Coronary artery (tissue), 2 donors: ENCODE measurements at places on chromosomes 7 and 10.

GRCh38 chr7:31084226-31084625, 32.1 kb downstream of the ADCYAP1R1 start:
- no peak for DNase-seq

DNA sequence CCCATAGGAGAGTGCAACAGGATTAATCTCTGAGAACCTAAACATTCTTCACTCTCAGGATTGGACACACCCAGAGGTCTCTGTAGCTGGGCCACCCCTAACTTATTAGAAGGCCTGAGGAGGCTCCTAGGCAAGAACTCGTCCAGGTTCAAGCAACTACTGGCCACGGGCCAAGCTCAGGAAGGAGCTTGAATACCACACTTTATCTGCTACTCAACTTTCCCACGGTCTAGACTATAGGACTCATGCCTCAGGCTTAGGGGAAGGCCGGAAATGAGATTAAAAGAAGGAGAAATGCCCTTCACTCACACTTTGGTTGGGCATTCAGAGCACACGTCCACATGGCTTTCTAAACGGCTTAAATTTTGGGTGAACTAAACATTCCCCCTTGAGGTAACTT, 142.8 kb upstream of the PHYHIPL start:
- no peak for DNase-seq

DNA sequence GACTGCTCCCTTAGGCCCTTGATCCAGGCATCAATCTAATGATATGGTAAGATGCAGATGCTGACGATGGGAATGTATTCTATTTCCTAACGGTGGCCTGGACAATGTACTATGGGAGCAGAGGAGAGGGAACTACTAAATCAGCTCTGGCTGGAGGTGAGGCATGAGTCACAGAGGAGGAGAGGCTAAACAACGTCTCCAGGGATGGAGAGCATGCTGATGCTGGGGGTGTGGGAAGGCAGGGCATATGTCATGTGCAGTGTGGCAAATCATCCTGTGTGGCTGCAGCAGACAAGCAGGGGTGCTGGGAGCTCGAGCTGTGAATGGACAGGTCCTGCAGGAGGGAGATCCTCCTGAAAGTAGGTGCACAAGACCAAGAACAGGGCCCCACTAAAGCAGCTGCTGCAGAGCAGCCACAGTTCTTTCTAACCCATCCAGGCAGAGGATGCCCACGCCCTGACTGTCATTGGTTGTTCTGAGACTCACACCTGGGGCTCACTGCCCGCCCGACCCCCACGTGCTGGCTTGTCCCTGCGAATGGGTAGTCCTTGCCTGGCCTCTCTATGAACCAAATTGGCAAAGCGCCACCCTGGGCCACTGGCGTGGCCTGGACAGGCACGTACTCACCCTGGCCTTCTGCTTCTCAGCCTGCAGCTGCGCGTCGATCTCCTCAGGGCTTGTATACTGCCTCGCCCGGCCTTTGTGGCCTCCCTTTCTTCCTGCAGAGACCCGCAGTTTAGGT, 4.0 kb downstream of the PDAP1 start:
- DNase-seq: no peak

DNA sequence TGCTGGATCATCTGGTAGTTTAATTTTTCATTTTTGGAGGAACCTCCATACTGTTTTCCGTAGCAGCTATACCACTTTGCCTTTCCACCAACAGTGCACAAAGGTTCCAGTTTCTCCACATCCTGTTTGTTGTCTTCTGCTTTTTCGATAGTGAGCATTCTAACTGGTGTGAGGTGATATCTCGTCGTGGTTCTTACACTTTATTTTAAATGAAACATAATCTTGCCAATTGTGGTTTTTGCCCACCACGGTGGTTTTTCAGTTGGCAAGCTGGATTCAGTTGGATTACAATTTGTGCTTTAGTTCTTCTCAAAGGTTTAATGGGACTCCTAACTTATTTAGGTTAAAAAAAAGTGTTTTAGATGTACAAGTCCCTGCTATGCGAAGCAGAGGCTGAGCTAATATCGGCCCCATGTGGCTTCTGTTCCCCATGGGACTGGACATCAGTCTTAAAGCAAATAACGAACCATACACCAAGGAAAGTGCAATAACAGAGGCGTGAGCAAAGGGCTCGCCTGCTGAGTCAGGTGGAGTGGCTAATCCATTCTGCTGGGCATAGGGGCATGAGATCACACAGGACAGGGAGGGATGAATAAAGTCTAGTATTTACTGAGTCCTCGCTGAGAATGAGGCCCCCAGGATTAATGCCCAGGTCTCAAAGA, 153.6 kb downstream of the AOAH start:
- DNase-seq: no peak

DNA sequence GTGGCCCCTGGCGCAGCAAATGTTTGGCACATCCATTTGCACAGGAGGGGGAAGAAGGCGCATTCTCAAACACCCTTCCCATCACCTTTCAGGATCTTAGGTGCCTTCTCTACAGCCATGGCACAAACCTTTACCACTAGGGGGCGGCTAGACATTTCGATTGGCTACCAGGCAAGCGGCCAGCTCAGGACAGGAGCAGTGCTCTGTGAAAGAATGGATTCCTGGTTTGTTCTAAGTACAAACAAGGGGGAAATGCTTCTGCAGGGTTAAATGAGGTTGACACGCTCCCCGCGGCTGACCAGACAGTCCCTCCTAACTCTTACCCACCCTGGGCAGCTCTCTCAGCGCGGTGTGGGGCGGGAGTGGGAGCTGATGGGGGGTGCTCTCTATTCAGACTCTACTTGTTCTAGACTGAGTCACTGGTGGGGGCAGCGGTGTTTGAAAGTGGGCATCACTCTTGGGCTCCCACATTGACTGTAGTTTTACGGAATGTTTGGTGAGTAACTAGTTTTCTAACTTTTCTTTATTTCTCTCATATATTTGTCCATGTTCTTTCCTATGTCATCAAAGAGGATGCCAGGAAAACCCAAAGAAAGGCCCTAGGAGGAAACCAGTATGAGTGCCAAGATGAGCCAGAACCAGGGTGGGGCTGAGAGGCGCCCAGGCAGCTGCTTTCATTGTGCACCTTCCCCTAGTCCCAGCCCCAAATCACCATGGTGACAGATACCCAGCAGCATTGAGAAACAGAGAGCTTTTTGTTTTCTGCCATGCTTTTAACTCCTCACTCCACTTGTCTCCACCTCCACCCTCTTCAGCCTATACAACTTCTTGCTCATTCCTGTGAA, 61.4 kb upstream of the GPR158 start:
- no peak for DNase-seq

- DNase-seq: no peak
These were observed 9.9 kb downstream of the ST7 start for GRCh38 chr7:116963234-116963633.

GRCh38 chr7:142638581-142638980, 110.7 kb upstream of the PRSS1 start:
- DNase-seq: no peak

GRCh38 chr10:49090696-49091380, 24.5 kb downstream of the VSTM4 start:
- peak; percentile 46 for DNase-seq

GRCh38 chr7:143085109-143085508, 33.0 kb downstream of the OR6V1 start:
- no peak for DNase-seq

DNA sequence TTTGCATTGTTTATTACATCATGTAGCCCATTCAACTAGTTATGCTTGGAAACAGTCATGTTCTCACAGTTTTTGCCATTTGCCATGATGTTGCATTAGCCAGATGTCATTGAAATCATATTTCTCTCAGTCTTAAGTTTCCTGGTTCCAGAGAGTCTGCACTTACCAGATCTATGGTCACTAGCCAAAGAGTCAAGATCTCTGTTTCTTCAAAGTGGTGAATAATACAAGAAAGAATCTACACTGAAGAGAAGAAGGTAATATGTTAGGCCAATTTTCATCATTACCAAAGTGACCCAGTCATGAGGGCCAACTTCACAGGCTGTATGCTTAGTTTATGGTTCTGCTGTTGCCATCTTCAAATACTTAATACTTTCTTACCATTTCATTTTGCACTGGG, 89.0 kb upstream of the PHYHIPL start:
- no peak for DNase-seq

DNA sequence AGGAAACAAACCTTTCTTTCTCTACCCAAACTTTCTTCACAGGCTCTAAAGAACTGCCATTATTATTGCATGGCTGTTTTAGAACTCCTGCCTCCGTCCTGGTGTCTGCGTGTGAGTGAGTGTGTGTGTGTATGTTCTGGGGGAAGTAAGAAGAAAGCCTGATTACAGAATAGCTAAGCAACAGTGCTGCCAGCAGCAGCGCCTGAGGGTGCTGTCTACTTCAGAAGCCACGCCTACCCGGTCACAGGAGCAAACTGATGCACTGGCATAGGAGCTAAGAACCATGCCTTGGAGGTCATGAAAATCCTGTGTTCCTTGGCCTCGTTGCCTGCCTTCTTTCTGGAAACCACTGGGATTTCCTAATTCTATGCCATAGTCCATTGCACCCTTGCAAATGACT, 25.2 kb downstream of the LIPK start:
- no peak for DNase-seq

DNA sequence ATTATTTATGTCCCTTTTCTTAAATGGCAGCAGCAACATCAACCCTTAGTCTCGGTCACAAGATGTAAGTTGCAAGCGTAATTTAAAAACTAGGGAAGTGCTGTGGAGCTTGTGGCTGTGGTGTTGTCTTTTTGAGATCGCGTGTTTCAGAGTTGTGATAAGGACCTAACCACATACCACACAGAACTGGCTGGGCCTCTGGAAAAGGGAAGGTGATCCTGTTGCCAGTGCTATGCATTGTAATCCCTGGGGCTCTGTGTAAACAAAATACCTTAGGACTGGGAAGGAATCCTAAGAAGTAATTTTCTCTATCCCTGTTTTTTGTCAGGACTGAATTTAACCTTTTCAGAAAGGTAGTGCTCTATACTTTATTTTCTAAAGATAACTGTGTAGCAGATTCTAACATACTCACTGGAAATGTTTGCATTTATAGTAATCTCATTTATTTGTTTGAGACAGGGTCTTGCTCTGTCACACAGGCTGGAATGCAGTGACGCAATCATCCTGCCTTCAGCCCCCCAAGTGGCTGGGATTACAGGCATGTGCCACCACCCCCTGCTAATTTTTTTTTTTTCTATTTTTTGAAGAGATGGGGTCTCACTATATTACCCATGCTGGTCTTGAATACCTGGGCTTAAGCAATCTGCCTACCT, 60.4 kb downstream of the INPP5F start:
- DNase-seq: no peak

DNA sequence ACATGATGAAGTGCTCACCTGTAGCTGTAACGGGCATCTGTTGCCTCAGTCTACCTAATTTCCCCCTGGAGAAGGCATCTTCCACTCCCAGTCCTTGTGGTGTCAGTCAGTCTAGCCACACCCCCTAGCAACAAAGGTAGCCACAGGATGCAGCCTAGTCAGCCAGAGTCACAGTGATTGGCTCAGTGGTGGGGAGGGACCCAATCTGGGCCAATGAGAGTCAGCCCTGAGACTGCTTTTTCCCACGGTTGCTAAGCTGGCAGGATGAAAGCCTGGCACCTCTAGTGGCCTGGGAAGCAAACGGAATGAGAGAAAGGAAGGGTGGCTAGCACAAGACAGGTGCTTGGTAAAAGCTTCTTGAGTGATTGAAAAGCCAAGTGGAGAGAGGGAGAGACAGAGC, 118.6 kb downstream of the SH3PXD2A start:
- no peak for DNase-seq

DNA sequence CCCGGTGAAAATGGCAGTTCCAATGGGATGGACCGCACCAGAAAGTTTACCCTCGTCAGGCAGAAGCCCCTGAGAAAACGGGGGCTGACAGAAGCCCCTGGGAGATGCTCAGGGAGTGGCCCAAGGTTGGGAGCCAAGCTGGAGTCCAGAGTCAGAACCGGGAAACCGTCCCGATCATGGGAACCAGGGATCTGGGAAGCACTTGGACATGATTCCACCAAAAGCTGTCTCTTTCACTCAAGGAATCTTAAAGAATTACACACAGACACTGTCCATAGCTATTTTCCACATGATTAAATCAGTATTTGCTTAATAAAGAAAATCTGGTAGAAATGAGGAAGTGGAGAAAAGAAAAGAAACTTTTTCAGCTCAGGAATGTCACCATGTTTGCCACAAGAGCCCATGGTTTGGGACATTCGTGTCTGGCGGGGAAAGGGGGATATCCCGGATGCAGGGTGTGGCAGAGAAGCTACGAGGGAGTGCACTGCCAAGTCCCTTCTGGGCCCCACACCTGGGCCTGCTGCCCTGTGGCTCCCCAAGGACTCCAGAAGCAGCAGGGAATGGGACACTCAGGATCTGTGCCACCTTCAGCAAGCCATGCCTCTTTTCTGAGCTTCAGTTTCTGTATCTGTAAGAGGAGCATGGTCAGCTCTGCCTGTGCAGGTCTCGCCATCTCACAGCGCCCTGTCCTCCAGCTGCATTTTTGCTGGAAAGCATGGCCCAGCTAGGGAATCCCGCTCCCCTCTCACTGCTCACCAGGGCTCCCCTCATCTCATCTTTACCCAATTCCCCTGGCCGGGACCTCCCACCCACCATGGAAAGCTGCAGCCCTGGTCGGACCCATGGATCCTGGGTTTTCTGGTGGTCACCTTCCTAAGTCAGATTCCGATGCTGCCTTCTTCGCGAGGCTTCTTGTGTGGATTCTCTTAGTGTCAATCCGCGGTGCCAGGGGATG, 225.1 kb upstream of the GRB10 start:
- no peak for DNase-seq

- DNase-seq: no peak
These were observed 79.7 kb downstream of the FRMPD2 start for GRCh38 chr10:48194830-48195229.

DNA sequence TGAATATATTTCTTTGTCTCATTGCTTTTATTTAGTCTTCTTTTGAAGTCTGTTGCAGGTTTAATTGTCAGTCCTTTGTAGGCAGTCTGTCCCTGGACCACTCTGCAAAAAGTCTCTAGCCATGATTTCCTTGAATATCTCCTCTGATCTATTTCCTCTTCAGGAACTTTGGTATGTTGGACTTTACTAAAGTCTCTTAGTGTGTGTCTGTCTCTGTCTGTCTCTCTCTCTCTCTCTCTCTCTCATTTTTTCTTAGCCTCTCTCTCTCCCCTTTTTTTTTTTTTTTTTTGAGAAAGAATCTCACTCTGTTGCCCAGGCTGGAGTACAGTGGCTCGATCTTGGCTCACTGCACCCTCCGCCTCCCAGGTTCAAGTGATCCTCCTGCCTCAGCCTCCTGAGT, 57.5 kb downstream of the ADD3 start:
- no peak for DNase-seq

- no peak for DNase-seq
These were observed 18.2 kb downstream of the DNAJC12 start for GRCh38 chr10:67819768-67820204.

DNA sequence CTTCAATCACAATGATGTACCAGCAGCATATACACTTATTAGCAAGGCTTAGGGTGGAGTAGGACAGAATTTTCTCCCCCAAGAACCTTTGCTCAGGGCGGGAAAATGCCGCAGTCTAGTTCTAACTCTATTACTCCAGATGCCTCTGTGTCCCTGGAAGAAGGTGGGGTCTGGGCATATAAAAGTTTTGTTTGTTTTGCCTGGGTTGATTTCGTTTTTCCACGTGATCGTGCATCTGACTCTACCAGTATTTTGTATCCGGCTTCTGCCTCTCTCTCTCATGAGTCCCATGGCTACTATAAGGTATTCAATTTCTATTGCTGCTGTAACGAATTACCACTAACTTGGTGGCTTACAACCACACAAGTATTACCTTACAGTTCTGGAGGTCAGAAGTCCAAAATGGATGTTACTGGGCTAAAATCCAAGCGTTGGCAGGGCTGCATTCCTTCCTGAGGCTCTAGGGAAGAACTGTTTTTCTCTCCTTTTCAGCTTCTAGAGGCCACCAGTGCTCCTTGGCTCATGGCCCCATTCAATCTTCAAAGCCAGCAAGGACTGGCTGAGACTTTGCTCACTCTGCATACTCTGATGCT, 181.2 kb upstream of the PRSS58 start:
- DNase-seq: no peak
